H7 (cell line): ENCODE measurements at places on chromosomes 2 and 18. TPM values are rescaled to one million over a fixed set of nuclear protein-coding genes. Genes with fewer than 3 reads are reported as not detected.

The MYCN gene
- total RNA-seq, result 48.4 and 49.9 TPM in 2 replicates

- peak; percentile 39 for DNase-seq
Observed at GRCh38 chr2:17539611-17540092, 844 bp upstream of the VSNL1 start.

The SLC11A1 gene
- not detected in 2 replicates for total RNA-seq

DNA sequence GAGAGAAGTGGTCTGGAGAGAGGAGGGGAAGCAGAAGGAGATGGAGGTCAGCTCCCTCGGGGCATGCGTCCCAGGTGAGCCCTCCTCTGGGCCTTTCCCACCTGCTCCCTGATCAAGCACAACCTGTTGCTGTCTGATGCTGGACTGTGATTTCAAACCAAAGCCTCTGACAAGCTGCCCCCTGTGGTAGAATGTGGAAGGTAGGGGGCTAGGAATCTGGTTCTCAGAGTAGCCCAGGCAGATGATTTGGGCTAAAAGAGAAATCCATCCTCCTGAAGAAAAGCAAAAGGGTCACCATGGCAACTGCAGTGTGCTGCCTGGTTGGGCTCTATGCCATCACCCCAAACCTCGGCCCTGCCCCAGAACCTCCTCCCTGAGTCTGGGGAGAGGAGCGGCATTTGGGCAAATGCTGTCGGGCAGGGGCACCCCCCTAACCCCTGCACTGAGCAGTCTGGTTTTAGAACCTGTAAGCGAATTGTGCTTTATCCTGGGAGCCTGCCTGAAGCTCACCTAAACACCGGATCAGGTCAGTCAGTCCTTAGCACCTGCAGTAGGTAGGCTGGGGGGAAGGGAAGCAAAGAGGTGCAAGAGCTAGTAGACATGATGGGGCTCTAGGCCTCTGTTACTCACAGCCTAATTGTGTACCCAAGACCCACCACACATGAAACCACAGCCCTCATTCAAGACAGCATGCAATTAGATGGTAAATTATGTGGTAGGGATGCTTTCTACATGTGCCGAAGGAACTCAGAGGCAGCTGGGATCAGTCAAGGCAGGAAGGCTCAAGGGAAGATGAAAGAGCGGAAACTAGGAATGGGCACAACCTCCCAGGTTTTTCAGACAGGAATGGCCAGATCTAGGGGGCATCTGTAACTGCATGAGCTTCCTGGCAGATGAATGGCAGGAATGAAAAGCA, 83.5 kb downstream of the DNMT3A start:
- DNase-seq, result peak; percentile 54
